Fibroblast of mammary gland (primary cell): ENCODE measurements at places on chromosomes 16 and 17.

DNA sequence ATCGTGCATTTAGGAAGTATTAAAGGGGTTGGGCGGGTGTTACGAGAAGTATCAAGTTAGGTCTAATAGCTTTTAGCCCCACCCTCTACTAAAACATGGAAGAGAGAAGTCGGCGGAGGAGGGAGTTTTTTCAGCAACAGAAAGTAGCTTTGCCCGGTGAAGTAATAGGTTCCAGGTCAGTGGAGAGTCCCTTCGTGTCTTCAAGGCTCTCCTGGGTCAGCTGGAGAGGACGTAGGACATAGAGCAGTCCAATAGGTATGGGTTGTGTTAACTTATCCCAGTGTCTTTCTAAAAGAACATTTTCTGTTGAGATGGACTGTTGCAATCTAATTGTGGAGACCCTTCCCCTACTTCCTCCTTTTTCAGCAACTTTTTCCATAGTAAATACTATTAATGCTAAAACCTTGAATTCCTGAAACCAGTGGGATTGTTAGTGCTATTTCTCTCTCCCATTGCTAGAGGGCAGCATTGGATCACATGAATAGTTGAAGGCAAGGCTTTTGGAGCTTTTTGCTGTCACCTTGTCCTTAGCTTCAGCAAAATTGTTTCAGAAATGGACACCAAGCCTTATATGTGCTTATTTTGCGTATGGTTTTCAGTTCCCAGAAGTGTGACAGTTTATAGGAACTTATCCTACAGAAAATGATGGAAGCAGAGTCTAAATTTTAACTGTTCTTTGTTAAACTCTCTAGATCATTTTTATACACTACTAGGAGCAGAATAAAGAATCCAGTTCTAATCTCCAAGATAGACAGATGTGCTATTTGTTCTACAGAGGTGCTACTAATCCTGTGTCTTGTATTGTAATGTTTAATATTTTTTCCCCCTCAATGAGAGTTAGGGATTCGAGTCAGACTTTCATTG is 38.4 kb downstream of the UTP18 start:
- DNase-seq, result peak; percentile 54

GRCh38 chr16:70737377-70738082 is 51.7 kb upstream of the MTSS2 start:
- peak; percentile 99 for DNase-seq

DNA sequence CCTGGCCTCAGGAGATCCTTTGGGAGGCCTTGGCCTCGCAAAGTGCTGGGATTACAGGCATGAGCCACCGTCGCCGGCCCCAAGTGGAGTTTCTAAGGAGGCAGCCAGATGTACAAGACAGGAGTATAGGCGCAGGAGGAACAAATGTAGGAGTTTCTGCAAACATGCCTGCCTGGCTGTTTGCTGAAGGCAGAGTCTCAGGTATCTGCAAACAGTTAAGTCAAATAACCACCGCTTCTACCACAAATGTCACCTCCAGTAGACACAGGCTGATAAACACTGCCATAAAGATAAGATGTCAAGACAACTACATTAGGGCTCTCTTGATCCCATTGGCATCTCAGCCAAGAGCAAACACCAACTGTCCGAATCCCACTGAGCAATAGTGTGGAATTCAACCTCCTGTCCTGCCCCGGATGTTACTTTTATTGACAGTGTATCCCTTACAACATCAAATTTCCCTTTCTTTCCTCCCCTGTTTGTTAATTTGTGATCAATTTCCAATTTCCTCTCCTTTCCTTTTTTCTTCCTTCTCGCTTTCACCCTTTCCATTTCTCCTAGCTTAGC is 5.6 kb upstream of the COG1 start:
- DNase-seq, result no peak

DNA sequence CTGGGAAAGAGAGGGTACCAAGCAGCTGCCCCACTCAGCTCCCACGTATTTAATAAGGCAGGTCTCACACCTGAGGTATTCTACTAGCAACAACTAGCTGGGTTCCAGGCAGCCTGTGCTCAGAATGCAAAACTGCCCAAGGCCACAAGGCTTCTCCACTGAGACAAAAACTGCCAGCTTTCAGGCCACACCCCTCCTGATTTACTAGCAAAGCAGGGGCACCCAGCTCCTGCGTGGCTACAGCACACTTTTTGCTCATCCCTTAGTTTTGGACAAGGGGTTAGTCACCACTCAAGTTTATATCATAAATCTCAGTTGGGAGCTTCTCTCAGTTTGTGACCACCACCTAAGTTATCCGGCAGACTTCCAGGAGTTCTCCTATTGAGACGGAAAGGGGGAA is 494.6 kb downstream of the CDH11 start:
- peak; percentile 7 for DNase-seq

DNA sequence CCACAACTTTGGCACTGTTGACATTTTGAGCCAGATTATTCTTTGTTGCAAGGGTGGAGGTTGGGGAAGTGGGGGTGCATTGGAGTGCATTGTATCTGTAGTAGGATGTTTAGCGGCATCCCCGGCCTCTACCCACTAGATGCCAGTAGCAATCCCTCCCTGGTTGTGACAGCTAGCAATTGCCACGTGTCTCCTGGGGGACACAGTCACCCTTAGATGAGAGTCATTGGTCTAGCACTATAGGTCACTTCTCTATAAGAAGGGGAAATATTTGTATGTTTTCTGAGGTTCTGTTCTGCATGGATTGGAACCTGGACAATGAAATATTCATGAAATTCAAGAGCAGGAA is 32.4 kb downstream of the MSI2 start:
- no peak for DNase-seq

DNA sequence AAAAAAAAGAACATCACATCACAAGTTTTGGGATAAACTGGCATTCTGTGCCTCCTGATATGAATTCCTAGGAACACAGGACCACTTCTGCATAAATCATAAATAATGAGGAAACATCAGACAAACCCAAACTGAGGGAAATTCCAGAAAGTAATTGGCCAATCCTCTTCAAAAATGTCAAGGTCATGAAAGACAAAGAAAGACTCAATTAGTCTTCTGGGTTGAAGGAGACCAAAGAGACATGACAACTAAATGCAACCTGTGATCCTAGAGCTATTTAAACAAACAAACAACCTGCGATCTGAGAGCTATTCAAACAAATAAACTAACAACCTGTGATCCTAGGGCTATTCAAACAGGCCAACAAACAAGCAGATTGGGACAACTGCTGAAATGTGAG is 144.3 kb downstream of the VPS53 start:
- no peak for DNase-seq

DNA sequence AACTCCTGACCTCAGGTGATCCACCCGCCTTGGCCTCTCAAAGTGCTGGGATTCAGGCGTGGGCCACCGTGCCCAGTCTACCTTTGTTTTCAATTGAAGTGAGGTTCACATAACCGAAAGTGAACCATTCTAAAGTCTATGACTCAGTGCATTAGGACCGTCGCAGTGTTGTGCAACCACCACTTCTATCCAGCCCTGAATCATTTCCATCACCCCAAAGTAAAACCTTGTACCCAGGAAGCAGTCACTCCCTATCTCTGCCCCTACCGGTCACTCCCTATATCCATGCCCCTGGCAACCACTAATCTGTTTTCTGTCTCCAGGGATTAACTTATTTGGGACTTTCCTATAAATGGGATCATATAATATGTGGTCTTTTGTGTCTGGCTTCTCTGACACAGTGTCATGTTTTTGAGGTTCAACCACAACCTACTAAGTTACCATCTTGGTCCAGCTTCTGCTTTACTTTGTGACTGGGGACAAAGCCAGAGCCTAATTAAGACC is 28.3 kb upstream of the CDC42EP4 start:
- peak; percentile 95 for DNase-seq

- peak; percentile 45 for DNase-seq
Measured at GRCh38 chr17:31211352-31212012, 85.6 kb downstream of the OMG start.

- no peak for DNase-seq
Measured at GRCh38 chr16:79485020-79485419, 115.5 kb downstream of the MAF start.

GRCh38 chr17:40264458-40265185 is 23.1 kb upstream of the CDC6 start:
- no peak for DNase-seq

- DNase-seq, result no peak
Measured at GRCh38 chr17:79620207-79621038, 9.6 kb upstream of the RBFOX3 start.

- no peak for DNase-seq
Measured at GRCh38 chr16:75584108-75584507, 17.9 kb downstream of the GABARAPL2 start.

GRCh38 chr17:3988297-3989040 is 24.2 kb upstream of the ATP2A3 start:
- DNase-seq, result peak; percentile 26
